ENCODE measurements at places on chromosomes 13 and 19. TPM values are rescaled to one million over a fixed set of nuclear protein-coding genes. Genes with fewer than 3 reads are reported as not detected.
A peak's percentile ranks its signal among the peaks of the same experiment; 100 is the strongest.

Gene PSG1
- total RNA-seq = not detected

DNA sequence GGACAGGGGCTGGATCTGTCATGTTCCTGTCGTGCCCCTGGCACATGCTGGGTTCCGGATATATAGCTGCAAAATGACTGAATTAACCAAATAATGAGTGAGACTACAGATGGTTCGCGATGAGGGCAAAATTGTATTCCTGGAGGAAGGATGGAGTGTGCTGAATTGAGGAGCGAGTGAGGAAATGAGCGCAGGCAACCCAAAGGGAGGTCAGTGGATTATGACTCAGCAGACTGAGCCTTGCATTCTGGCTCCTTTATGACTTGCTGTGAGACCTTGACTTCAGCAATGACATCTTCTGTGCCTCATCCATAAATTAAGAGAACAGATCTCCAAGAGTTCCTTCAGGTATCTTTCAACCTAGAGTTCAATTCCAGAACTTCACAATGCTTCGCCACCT lies 115.0 kb upstream of the CLDN10 start:
- DNase-seq = no peak

GRCh38 chr13:45615501-45616101 lies at the start of gene ERICH6B:
Gene ERICH6B, minus strand, starts transcription at chr13:45615739. Its CDS starts 18,734 bp downstream, at chr13:45597005.
- DNase-seq = no peak

DNA sequence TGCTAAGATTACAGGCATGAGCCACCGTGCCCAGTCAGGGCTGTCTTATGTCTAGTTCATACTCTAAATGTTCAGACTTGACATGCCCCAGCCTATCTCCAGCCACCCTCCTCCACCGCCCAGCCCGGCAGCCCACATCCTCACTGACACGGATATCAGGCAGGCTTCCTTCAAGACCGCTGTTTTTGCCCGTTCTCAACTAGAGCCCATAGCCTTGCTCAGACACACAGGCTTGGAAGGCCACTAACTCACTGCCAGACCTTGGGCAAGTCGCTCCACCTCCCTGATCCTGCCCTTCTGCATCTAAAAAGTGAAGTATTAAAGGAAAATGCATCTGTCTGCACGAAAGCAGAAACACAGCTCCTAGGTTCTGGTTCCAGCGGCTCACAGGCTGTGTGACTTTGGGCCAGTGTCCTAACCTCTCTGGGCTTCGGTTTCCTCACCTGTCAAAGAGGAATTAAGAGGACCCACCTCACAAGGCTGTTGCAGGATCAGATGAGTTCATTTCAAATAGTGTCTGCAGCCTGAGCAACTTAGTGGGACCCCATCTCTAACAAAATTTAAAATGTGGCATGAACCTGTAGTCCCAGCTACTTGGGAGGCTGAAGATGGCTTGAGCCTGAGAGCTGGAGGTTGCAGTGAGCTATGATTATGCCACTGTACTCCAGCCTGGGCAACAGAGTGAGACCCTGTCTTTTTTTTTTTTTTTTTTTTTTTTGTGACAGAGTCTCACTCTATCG lies 14.5 kb upstream of the CERS4 start:
- no peak for DNase-seq

Gene LSM14A
- total RNA-seq = 126 TPM

Gene TEX26
- total RNA-seq = 0.48 TPM

GRCh38 chr13:40342901-40343300 lies 323.5 kb downstream of the FOXO1 start:
- no peak for DNase-seq

Gene CGB8
- total RNA-seq = not detected

GRCh38 chr19:19276386-19276785 lies 3.3 kb upstream of the TM6SF2 start:
- DNase-seq = no peak

- DNase-seq = peak; percentile 53
Measured at GRCh38 chr19:41324921-41325639, 15.1 kb downstream of the CCDC97 start.

Gene ZNF99
- total RNA-seq = 0.33 TPM

Gene IGFL2
- total RNA-seq = not detected

GRCh38 chr19:6568816-6569215 lies 22.1 kb downstream of the CD70 start:
- no peak for DNase-seq

- DNase-seq = peak; percentile 65
Measured at GRCh38 chr13:100547791-100548201, 40.8 kb downstream of the GGACT start.

DNA sequence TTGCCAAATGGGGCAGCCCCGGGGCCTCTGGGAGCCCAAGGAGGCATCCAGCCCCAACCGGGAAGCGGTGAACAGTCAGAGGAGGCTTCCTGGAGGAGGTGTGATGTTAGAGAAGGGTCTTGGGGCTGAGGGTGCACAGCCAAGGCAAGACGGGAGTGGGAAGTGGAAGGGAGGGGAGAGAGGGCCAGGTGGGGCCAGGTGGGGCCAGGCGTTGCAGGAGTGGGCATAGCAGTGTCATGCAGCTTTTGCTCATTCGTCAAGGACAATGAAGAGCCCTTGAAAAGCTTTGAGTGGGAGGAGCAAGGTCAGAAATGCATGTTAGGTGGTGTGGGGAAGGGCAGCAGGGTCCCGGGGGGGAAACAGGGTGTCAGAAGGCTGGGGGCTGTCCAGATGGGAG lies 1.8 kb downstream of the FBN3 start:
- no peak for DNase-seq

Gene PCDH17
- 1.3 TPM for total RNA-seq

- DNase-seq = no peak
Measured at GRCh38 chr13:66859078-66859477, 371.1 kb downstream of the PCDH9 start.

- DNase-seq = no peak
Measured at GRCh38 chr13:51065372-51066090, 45.5 kb downstream of the C13orf42 start.

DNA sequence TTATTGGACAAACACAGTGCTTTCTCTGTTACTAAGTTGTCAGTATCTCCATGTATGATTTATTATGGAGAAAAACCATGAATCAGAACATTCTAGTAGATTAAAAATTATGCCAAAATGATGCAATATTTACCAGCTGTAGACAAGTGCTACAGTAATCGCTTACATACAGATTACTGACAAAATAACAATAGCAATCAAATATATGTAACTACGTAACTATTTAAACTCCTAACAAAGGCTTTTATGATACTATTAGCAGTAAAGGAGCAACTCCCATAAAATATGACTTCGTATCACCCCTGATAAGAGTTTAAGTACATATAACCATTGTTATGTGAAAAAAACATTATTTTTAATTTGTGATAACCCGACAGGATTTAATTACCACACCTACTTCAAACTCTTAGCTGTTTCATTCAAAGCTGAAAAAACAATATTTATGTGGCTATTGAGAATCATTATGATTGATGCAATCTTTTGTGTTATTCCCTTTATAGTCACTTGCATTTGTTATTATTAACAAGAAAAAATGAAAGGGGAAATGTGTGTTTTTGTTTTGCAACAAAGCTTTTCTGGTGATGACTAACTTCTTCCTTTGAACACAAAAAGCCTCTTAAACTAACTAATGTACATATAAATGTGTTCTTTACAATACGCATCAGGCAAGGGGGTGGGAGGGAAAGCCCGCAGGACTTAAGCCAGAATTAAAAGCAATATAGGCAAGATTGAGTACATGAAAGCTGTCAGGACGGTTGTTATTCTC lies 147.4 kb downstream of the ABCC4 start:
- DNase-seq = no peak

- DNase-seq = no peak
Measured at GRCh38 chr19:40889366-40889765, 7.3 kb upstream of the CYP2A7 start.

GRCh38 chr13:66723576-66723975 lies 506.6 kb downstream of the PCDH9 start:
- DNase-seq = no peak

Gene NLRP5
- total RNA-seq = not detected

DNA sequence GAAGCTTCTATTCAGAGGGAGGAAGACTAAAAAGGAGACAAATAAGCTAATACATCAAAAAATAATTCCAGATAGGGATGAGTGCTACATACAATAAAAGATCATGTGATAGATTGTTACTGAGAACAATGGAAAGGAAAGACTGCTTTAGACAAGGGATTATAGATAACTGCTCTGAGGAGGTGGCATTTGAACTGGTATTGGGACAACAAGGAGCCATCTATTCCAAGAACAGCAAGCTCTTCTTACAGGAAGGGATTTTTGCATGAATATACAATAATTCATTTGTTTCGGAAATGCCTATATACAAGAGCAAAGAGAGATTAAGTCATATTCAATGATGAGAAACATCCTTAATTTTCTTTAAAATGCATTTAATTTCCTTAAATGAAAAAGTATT lies 540.5 kb upstream of the KLF12 start:
- DNase-seq = no peak

DNA sequence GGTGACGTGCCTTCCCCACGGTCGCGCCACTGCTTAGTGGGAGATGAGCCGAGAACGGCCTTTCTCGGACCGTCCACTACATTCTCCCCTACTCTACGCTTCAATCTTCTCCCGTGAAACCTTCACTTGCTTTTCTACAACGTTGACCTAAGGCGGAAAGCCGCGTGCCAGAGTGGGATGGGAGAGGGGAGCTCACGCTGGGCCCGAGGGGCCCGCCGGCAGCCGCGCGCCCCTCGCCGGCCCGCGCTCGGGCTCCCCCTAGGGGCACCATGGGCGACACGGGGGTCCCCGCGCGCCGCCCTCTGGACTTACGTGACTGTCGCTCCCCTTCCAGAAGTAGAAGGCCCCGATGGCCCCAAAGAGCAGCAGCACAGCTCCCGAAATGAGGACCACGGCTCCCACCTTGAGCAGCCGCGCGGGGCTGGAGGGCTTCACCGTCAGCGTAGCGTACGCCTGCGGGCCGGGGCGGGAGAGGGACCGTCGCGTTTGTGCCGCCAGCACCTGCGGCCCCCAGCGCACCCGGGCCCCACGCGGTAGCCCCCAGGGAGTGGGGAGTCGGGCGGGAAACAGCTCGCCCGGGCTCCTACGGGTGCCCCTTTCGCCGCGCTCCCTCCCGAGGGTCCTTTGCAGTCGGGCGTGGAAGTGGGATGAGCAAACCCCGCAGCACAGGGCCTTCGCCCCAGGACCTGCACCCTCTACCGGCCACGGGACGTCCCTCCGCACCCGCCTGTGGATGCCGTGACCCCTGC lies 727 bp downstream of the CNMD start:
- DNase-seq = no peak

GRCh38 chr19:49799798-49800376 lies 13.2 kb downstream of the FUZ start:
- no peak for DNase-seq

Gene OR10H1
- total RNA-seq = not detected

DNA sequence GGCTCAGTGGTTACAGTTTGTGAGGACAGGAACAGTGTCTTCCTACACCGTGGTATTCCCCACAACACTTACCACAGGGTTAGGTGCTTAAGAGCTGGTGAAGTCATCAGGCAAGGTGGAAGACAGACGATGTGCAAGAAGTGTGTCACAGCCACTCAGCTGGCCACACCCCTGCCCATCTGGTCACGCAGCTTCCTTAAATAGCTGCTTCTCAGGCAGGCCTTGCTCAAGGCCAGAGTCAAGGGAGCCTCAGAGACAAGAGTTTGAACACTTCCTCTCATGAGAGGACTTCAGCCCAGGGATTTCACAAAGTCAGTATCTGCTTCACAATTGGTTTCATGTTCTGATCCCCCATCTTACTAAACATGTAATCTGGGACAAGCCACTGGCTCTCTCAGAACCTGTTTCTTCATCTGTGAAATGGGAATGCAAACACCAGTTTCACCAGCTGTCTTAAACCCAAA lies 80.3 kb upstream of the FRY start:
- peak; percentile 31 for DNase-seq

Gene ZNF563
- 5.2 TPM for total RNA-seq

DNA sequence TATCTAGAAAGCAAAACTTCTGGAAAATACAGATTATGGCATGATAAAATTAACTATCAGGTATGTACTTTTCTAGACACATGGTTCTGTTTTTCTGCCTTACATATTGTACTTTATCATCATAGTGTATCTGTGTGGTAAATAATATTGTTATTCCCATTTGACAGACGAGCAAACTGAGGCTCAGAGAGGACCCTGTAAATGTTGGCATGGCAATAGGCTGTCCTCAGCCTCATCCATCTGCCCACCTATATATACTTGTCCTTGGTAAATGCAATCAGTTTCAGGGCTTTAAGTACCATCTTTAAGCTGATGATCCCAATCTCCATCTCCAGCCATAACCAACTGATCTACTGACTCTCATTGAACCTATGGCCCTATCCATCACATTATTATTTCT lies 178.0 kb downstream of the DCT start:
- DNase-seq = no peak

Gene IL4I1
- 0.66 TPM for total RNA-seq

- no peak for DNase-seq
Measured at GRCh38 chr13:77853703-77854102, 64.9 kb downstream of the EDNRB start.

Gene GRIN2D
- 0.32 TPM for total RNA-seq

DNA sequence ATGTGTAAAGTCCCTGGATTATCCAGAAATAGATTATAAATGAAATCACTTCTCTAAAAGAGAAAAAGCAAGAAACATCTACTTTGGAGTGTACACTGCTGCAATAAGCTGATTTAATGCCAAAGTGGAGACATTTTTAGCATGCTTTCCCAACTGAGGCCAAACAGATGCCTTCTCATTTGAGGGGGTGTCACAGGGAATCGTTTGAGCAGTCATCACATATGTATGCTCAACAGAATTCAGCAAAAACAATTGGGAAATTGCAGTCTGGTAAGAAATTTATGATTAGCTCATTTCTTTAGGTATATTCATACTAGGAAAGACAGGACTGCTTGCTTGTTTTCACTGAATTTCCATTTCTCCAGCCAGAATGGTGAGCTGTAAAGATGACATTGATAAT lies 27.3 kb upstream of the TPP2 start:
- DNase-seq = no peak

- DNase-seq = no peak
Measured at GRCh38 chr13:59931621-59932020, 232.1 kb downstream of the DIAPH3 start.

DNA sequence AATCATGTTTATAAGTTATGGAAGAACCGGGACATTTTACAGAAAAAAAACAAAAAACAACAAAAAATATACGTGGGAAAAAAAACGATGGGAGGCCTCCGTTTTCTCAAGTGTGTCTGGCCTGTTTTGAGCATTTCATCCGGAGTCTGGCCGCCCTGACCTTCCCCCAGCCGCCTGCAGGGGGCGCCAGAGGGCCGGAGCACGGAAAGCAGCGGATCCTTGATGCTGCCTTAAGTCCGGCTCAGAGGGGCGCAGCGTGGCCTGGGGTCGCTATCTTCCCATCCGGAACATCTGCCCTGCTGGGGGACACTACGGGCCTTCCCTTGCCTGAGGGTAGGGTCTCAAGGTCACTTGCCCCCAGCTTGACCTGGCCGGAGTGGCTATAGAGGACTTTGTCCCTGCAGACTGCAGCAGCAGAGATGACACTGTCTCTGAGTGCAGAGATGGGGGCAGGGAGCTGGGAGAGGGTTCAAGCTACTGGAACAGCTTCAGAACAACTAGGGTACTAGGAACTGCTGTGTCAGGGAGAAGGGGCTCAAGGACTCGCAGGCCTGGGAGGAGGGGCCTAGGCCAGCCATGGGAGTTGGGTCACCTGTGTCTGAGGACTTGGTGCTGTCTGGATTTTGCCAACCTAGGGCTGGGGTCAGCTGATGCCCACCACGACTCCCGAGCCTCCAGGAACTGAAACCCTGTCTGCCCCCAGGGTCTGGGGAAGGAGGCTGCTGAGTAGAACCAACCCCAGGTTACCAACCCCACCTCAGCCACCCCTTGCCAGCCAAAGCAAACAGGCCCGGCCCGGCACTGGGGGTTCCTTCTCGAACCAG lies 1.8 kb upstream of the APOE start:
- peak; percentile 70 for DNase-seq
